ENCODE measurements at places on chromosomes 6 and 20.

GRCh38 chr20:34938466-34939163 lies 17.0 kb downstream of the GSS start:
- peak; percentile 13 for DNase-seq

- no peak for DNase-seq
Measured at GRCh38 chr20:63270606-63271325, 1.8 kb upstream of the ARFGAP1 start.

DNA sequence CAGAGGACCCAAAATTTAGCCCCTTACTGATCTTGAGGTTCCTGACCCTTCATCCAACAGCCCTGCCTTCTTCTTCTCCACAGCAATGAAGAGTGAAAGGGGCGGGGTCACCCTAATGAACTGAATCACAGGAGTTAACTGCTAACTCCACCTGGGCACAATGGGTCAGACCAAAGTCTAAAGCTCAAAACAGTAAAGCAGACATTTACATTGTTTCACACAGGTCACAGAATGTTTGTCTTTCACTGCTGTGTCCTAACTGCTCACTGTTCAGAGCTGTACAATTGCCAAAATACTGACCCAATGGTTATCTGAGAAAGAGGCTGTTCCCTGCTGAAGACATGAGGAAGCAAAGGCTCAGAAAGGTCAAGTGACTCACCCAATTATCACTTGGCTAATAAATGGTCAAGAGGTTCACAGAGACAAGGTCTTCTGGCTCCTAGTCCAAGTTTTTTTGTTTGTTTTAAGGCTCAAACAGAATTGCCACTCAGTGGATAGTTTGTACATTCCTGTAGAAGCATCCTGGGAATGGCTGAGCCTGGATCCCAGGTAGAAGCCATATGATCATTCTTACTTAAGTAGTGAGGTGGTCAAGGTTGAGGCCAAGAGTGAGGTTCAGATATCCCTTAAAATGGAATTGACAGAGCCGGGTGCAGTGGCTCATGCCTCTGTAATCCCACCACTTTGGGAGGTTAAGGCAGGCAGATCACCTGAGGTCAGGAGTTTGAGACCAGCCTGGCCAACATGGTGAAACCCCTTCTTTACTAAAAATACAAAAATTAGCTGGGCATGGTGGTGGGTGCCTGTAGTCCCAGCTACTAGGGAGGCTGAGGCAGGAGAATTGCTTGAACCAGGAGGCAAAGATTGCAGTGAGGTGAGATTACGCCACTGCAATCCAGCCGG lies 35.1 kb upstream of the FAM83C start:
- no peak for DNase-seq

- no peak for DNase-seq
Measured at GRCh38 chr20:63856098-63856511, 5.2 kb upstream of the ABHD16B start.

- no peak for DNase-seq
Measured at GRCh38 chr20:44392776-44393607, 37.5 kb downstream of the HNF4A start.

All from KG1 (cell line).